Activated naive CD4-positive, alpha-beta T cell (primary cell): ENCODE measurements at places on chromosomes 5 and 9.

- DNase-seq, result no peak
Observed at GRCh38 chr5:91142819-91143218, 240.3 kb downstream of the ARRDC3 start.

- no peak for DNase-seq
Observed at GRCh38 chr9:37668116-37668601, 17.4 kb downstream of the FRMPD1 start.

DNA sequence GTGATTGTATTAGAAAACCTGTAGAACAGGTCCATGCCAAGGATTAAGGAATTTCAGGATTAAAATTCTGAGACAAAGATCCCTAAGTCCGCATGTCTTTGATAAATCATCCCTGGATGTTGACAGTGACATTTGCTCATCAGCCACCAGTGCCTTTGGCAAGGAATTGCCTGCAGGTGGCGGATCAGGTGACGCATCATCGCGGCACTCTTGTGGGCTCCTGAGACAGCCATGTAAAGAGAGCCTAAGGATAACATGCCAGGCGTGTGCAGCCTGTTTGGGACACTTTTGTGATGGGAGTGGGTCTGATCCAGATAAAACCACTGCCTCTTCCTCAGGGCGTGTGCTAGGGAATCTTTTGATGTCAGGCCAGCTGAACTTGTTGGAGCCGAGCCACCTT lies 40.6 kb downstream of the ADCY2 start:
- no peak for DNase-seq

DNA sequence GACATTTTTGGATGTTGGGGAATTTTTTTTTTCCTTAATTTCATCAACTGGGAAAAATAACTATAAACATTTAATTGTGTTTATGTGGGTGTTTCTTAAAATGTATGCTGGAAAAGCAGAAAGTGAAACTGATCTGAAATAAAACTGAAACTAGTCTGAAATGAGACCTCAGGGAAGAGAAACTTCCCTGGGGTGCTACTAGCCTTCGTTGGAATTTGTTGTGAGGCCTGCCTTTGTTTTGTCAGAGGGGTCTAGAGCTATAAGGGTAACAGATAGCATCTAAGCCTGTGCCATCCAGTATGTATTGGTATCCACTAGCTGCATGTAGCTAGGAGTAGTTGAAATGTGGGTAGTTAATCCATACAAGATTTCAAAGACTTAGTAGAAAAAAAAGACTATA lies 10.4 kb downstream of the ZNF618 start:
- no peak for DNase-seq

DNA sequence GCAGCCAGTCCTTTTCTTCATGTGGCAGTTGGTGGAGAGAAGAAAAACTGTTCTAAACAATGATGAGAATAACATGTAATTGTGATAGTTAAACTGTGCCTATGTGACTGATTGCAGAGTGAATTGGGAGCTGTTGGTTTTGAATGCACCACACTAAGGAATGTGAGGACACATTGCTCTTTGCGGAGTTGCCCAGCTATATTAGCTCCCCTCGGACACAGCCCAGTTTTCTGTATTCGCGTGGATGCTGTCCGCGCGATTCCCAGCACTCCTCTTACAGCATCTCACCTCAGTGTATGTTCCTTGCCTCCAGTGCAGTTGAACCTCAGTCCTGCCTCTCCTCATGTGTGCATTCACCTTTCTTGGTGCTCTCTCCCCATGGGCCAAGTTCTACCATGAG lies 32.2 kb downstream of the TGFBI start:
- DNase-seq, result no peak

DNA sequence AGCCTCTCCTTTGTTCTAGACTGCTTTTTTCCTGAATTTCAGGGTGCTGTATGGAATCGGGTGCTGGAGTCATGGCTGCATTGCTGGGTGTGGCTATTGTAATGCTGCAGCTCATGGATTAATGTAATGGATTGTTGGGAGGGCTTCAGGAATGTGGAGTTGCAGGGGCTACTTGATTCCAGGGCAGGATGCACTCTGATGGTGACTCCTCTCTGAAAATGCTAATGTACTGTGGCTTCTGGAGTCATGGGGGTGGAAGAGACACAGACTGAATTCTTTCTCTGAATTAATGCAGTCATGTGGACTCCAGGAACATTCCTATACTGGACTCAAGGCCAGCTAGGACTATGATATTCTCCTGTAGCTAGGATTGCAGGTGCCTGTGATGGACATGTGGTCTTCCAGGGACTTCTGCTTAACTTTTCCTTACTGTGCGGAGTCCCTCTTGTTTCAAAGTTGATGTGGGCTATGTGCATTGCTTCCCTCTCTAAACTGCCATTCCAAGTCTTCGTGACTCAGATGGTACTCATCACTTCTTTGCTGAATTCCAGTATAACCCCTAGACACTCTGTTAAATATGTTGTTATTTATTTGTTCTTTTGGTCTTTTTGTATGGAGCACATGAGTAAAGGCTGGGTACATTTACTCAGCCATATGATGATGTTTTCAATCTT lies 396.2 kb downstream of the KCTD16 start:
- DNase-seq, result no peak

GRCh38 chr9:129232839-129233591 lies 55.0 kb upstream of the IER5L start:
- no peak for DNase-seq
